Liver (tissue), 10 donors: ENCODE measurements at places on chromosomes 16 and 17. TPM values are rescaled to one million over a fixed set of nuclear protein-coding genes. Genes with fewer than 3 reads are reported as not detected.

CDH5 gene
- total RNA-seq, result 15.6 TPM

KIF18B gene
- 11.9 TPM for total RNA-seq

FGF11 gene
- 0.19 TPM for total RNA-seq

KRTAP4-5 gene
- total RNA-seq, result not detected

WNT3 gene
- total RNA-seq, result 0.19 TPM

ZNF597 gene
- 1.7 TPM for total RNA-seq

ENPP7 gene
- total RNA-seq, result 1.7 TPM

CCL4 gene
- total RNA-seq, result 4.6 TPM
